ENCODE measurements at places on chromosomes 7 and 10.

DNA sequence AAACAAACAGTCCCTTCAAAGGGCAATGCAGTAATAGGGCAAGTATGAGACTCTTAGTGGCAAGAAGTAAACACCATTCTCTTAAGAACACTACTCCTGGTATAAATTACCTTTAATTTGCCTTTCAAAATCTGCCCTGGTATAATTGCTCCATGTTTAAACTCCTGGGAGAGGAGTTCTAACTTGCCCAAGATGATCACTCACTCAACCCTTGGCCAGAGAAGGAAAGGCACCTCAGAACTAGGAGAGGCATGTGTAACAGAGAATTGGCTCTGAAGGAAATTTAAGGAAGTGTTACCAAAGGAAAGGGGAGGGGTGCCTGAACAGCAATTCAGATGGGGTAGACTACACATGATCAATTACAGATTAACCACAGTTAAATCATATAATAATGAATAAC is 1173.6 kb upstream of the SORCS1 start:
- DNase-seq, result no peak

DNA sequence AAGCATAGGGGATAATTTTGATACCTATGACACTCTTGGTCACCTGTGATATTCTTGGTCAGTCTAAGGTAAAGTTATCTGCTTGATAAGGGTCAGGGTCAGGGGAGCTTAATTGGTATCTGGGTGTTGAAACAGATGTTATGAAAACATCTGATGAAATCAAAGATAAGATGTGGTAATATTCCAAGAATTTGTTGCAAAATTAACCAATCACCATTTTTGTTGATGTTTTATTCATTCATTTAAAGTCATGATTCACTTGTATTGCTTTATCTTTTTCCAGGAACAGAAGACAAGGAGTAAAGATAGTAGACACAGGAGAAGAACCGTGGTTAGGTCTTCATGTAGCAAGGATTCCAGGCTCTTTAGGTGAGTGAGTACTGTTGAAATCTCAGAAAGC is 103.1 kb downstream of the SEMA3C start:
- no peak for DNase-seq

DNA sequence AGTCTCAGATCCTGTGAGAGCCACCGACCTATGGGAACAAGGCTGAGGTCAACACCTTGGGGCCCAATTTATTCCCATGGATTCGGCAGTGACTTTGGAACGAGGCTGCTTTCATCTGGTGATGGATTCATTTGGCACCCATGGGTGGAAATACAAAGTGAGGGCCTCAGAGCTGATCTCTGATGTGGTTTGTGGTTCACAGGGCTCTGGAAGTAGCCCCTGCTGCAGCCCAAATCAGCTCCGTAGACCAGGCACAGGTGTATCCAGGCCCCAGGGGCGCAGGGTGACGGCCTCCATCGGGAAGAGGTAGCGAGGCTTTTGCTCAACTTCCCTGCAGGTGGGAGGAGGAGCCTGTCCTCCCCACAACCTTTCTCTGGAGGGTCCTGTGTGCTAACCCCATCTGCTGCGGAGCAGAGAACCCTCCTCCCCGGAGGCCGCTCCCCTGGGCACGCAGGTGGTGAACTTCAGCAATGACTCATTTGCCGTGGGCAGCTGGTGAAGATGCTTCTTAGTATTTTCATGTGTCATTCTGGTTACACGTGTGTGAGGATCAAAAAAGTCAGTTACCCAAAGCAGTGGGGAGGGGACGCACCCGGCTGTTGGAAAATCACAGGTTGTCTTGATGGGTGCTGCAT is 7.5 kb upstream of the JAKMIP3 start:
- DNase-seq, result peak; percentile 54

DNA sequence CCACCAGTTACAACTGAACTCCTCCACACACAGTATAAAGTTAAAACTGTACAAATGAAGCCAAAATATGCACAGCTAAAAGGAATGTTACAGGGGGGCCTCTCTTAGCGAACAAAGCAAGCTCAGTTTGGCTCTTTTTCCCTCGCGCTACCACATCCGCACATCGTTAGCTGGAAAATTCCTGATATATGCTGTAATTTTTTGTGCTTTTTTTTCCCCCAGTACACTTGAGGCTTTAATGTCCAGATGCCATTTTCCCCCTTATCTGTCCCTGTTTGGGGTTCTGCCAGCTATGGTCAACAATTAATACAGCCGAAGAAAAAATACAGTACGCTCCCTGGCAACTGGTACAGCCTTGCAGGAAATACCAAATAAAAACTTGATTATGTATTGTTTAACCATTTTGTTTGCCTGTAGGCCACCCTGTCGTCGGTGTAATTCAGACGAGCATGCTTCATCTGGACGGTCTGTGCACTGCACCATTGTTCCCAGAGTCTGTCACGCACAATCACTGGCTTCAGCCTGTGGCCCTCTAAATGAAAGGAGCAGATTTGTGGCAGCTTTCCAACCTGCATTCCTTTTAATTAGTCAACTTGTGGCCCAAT is 108.1 kb upstream of the FAM133B start:
- no peak for DNase-seq

- DNase-seq, result no peak
Measured at GRCh38 chr10:70513848-70514309, 35.3 kb downstream of the PALD1 start.

DNA sequence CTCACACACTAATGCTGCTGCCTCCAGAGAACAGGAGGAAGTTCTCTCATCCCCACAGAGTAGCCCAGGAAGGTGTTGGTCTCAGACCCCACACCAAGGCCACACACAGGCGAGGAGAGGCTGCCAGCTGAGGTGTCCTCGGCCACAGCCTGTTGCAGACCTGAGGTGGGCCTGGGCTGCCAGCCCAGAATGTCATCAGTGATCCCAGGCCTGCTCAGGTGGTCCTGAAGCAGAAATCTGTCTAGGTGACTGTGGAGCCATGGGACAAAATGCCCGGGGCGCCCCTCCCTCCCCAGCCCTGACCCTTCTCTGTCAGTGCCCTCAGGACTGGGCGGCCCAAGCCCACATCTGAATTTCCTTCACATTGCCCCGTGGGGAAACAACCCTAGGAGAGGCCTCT is 43.5 kb upstream of the LRRC4 start:
- no peak for DNase-seq

DNA sequence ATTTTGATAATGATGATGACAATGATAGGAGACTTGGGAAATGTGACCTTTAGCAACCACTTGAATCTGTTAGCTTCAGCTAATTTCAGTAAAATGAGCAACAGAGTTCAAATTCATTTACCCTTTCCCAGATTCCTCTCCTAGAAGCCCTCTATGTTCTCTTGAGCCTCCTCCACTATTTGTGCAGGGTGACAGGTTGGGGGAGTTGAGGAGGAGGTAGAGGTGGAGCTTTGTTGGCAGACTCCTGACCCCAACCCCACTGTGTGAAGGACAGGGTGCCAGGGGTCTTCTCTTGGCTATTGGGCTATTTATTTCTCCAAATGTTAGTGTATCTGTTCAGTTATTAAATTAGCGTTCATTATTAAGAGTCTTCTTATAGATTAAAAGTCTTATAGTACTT is 422.3 kb downstream of the GFRA1 start:
- DNase-seq, result no peak

DNA sequence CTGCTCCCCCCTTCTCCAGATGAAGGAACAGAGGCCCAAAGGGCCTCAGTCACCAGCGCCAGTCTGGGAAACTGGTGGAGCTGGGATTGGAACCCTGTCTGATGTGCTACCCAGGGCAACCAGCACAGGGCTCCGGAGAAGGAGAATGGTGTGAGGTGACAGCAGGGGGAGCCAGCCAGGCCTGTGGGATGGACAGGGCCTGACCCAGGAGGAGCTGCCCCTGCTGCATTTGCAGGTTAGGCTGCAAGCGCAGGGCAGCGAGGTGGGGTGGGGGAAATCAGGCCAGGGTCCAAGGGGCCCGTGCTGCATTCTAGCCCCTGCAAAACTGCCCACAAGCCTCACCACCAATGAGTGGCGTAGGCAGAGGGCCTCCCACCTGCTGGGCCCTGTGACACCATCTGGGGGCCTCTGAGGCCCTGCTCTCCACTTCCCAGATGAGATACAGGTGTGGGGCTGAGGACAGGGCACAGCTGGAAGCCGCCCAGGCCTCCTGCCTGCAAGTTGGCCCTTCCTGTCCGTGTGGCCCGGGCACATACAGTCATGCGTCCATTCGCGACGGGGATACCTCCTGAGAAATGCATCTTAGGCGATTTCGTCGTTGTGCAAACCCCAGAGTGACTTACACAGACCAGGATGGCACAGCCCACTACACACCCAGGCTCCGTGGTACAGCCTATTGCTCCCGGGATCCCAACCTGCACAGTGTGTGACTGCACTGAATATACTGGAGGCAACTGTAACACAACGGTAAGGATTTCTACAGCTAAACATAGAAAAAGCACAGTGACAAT is 45.3 kb downstream of the RASGEF1A start:
- no peak for DNase-seq

- no peak for DNase-seq
Measured at GRCh38 chr7:32522746-32523530, 27.6 kb downstream of the AVL9 start.

- no peak for DNase-seq
Measured at GRCh38 chr10:88074971-88075370, 211.5 kb downstream of the PTEN start.

DNA sequence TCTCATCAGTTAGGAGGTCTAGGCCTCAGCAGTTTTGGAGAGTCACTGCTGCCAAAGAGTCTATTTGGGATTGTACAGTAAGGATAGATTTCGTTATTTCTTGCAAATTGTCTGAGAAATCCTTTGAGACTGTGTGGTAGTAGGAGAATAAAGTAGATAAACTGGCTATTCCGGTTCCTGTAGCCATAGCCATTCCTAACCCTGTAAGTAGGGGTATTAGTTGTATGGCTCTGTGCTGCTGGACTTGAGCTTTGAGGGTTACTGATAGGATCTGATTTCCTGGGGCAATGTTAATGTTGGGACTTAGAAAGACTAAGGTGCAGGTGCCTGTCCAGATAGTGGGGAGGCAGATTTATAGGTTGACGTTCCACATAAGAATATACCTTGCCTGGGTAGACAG is 36.1 kb upstream of the ZNF138 start:
- DNase-seq, result no peak

DNA sequence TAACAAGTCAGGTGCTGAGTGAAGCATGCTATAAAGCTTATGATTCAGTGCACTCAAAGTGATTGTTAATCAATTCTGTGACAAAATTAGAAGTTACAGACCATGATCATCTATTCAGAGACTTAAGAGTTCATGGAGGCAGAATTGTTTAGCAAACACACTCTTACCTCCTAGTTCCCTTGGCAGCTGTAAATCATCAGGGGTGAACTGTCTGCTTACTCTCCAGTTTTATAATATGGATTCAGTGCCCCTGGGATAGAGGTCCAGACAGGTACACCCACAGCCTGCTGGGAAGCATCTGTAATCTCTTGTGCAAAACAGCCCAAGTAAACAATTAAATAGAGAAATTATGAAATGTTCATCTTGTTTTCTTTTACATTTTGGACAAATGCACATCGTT is 835.0 kb upstream of the COBL start:
- no peak for DNase-seq

GRCh38 chr7:140570120-140570519 is 70.5 kb downstream of the DENND2A start:
- no peak for DNase-seq

DNA sequence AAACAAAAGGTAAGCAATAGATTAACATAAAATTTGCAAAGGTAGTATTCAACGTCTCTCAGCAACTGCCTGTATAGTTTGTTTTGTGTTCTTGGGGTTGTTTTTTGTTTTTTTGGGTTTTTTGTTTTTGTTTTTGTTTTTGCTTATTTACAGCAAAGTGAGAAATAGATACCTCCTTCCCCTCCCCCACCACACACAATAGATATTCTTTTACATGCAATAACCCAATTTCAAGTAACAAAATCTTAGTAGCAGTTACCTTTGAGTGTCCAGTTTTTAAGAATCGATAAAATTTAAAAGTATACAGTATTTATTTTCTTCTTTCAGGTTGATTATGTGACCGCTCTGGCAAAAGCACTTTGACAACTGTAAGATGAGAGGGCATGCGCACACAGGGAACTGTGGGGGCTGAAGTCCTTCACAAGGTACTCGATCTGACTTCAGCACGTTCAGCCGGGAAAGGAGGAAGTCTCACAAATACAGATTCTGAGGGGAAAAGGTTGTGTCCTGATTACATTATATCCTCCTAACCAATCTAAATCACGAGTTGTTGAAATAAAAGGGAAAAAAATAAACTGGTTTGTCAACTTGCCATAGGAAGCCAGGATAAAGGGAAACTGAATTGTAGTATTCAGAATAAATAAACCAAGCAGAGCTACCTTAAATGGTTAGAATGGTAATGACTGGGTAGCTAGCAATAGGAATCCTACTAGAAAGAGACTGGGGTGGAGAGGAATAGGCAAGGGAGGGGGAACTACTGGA is 47.8 kb downstream of the CPEB3 start:
- peak; percentile 5 for DNase-seq

DNA sequence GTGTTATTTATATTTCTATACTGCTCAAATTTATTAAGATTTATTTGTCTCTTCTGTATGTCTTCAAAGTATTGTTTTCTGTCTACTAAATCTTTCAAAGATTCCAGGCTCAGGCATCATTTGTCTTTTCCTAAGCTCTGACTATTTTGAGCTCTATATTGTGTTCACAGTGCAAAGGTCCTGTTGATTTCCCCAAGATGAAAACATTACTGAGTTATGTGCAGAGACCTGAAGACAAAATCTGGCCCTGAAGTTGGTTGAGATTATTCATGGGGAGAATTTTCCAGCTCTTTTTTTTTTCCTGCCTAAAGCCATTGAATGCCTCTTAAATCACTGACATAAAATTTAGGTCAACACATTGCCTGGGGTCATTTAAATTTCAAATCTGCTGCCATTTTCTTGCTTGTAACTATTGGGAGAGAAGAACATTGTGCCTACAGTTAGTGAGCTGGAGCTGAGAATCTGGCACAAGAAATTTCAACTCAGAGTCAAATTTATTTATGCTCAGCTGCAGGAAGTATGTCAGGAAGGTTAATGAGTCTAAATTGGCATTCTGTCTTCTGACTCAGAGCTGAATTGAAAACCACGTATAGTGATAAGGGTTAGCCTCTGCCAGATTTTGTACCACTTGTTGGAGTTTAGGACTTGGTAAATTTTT is 31.6 kb downstream of the CSTF2T start:
- DNase-seq, result no peak

DNA sequence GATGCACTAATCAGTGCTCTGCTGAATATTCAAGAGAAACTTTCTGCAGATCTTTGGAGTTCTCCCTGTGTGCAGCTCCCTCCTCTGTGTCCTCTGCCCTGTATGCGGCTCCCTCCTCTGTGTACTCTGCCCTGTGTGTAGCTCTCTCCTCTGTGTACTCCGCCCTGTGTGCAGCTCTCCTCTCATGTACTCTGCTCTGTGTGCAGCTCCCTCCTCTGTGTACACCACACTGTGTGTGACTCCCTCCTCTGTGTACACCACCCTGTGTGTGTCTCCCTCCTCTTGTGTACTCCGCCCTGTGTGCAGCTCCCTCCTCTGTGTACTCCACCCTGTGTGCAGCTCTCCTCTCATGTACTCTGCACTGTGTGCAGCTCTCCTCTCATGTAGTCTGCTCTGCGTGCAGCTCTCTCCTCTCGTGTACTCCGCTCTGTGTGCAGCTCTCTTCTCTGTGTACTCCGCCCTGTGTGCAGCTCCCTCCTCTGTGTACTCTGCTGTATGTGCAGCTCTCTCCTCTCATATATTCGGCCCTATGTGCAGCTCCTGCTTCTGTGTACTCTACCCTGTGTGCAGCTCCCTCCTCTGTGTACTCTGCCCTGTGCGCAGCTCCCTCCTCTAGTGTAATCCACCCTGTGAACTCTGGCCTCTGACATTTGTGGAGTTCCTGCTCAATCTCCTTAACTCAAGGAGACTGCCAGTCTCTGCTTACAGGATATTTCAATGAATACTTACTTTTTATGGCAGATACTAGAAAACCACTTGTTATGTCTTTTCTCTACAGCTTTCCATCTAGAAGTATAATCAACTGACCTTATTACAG is 280.4 kb downstream of the GLRX3 start:
- no peak for DNase-seq
